ENCODE measurements at places on chromosomes 6 and 20. TPM values are rescaled to one million over a fixed set of nuclear protein-coding genes. Genes with fewer than 3 reads are reported as not detected.

- H3K27me3 ChIP-seq, result no peaks in the 10 kb centered on the region
- no peaks in the 10 kb centered on the region for H3K4me1 ChIP-seq
- H3K4me3 ChIP-seq, result no peak overlapping the region
These were observed 45.5 kb downstream of the UBE2V1 start for GRCh38 chr20:50067461-50067860.

DNA sequence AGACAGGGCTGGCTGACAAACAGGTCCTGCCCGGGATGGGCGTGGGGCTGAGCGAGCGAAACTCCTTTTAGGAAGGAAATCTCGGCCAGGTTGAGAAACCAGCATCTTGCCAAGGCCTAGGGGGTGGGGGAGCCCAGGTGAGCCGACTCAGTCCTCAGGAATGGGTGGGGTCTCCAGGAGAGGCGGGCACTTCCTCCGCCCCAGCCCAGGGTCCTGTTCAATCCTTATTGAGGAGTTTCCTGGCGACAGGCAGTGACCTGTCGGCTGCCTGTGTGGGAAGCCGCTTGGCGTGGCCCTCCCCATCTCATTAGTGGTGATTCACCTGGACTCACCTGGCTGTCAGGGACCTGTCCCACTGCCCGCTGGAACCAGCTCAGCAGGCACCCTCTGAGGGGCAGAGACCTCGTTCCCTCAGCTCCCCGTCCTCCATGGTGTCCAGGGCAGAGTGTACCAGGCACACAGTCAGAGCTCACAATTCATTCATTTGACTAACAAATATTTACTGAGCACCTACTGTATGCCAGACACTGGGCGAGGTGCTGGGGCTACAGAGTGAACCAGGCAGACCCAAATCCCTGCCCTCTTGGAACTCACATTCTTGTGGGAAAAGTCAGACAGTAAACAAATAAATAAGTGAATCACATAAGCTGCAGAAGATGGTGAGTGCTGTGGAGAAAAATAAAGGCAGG lies 51.1 kb downstream of the FGD2 start:
- H3K27ac ChIP-seq, result peak overlapping the region; percentile 69
- no peaks in the 10 kb centered on the region for H3K4me1 ChIP-seq
- no peaks in the 10 kb centered on the region for H3K36me3 ChIP-seq
- no peak overlapping the region for H3K4me3 ChIP-seq
- DNase-seq, result peak; percentile 86

GRCh38 chr6:34679552-34680253 lies 16.9 kb downstream of the ILRUN start:
- no peak overlapping the region for H3K27ac ChIP-seq
- no peaks in the 10 kb centered on the region for H3K36me3 ChIP-seq
- no peaks in the 10 kb centered on the region for H3K27me3 ChIP-seq
- H3K4me1 ChIP-seq, result no peaks in the 10 kb centered on the region
- no peak overlapping the region for H3K4me3 ChIP-seq

The LINC00237 gene
- total RNA-seq, result not detected
